Ovary (tissue), 10 donors: ENCODE measurements at places on chromosomes 5 and 9. TPM values are rescaled to one million over a fixed set of nuclear protein-coding genes. Genes with fewer than 3 reads are reported as not detected.

DNA sequence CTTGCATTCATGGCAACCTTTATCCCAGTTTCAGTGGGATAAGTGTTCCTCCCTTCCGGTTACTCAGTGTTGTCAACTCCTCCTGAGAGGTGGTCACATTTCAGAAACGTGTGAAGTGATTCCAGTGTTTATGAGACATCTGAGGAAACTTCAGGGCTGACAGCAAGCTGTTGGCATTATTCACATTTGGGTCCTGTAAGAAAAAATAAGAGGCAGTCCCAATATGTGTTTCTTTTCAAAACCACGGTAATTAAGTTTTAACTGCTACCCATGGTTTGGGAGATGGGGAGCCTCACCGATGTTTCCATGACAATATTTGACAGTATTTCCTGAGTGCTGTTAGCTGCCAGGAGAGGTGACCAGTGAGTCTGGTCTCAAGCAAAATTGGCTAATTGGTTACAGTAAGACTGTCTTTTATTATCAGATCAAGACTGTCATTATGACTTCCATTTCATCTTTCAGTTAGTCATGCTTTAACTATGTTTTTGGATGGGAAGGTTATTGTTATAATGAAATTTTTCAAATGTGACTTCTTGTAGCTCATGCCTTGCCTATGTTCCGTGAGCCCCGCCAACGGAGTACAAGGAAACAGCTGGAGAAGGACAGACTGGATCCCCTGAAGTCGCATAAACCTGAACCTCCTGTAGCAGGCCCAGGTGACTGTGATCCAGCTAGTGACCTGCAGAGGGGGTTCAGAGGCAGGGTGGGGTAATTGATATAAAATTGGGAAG, 115.3 kb downstream of the GDNF start:
- no peak for DNase-seq

DNA sequence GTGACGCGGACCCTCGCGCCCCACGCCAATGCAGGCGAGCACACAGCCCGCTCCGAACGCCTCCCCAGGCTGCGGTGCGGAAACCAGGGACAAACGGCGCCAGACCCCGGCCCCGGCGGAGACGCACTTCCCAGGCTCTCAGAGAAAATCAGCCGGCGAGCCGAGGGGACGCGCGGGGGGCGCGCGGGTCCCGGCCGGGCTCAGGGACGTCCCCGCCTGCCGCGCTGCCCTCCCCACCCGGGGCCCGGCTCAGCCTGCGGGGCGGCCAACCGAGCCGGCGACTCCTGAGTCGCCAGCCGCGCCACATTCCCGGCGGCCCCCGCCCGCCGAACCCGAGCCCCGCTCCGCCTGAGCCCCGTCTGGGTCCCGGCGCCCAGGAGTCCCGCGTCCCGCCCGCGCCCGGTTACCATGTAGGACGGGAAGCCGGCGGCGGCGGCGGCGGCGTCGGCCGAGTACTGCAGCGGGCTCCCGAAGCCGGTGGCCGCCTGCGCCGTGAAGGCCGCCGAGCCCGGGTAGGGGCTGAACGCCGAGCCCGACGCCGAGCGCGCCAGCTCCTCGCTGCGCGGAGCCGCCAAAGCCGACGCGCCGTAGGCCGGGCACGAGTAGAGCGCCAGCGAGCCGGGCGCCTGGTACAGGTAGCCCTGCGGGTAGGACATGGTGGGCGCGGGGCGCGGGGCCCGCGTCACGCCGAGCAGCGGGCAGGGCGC, 566 bp downstream of the IRX2 start:
- DNase-seq: no peak

GRCh38 chr9:101119206-101119819, 90.8 kb downstream of the PLPPR1 start:
- DNase-seq: no peak

DNA sequence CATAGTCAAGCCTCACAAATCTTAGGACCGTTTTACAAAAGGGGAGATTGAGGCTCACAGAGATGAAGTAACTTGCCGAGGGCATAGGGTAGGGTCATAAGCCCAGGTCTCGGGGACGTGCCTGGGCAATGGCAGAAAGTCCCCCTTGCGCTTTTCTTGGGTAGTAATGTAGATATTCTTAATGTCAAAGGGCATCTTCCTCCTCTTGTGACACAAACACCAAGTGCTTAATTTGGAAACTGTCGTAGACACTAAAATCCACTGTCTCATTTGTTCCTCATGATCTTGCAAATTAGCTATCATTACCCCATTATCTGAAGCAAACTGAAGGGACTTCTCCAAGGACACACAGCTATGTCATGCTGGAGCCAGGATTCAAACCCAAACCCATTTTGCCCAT, 180.8 kb downstream of the GAS1 start:
- DNase-seq: no peak

GRCh38 chr5:174999581-174999980, 275.2 kb downstream of the MSX2 start:
- DNase-seq: no peak

DNA sequence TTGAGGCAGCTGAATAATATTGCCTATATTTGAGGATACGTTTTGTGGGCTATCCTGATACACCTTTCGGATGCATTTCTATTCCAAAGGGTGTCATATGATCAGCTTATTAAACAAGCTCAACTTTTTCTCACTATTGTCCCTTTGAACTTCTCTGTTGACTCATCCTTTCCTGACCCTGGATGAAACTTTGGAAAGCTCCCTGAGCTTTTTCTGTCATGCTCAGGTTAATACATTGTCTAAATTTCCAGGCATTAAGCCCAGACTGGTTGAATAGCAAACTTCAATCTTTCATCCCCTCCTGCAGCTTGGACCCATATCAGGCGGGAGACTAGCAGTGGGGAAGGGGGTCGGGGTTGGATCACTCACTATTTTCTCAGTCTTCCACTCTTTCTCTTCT, 104.9 kb upstream of the PTPN3 start:
- DNase-seq: no peak

GRCh38 chr5:91026466-91026865, 356.7 kb downstream of the ARRDC3 start:
- DNase-seq: no peak

GRCh38 chr5:147072622-147073021, 162.2 kb upstream of the STK32A start:
- DNase-seq: no peak

Gene FANCC
- polyA plus RNA-seq: 3.1 TPM

DNA sequence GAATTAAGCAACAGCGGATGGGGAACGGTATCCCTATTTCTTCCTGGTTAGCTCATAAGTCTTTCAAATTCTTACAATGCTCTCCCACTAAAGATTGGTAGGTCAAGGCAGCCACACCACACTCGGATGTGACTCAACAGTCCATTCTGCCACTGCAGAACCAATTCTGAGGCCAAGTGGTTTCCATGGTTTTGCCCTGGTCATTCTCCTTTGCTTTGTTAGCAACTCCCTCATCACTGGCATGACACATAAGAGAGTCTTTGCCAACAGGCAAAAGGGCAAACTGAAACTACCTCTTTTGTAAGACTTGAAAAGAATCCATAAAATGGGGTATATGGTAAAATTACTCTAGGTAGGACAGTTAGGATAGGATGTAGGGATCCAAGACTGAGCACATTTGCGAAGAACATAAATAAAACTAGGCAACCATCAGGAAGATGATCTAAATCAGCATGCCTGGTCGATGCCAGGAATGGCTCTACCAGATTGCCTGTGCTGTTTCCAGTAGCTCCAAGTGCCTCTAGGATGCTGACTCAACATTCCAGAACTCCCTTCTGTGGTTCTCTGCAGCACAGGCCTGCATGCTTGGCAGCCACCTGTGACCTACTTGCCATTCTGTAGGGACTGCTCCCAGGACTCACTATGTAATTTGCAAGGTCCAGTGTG, 105.4 kb downstream of the DCP2 start:
- no peak for DNase-seq

GRCh38 chr5:141039061-141039460, 12.1 kb upstream of the PCDHB1 start:
- DNase-seq: no peak

DNA sequence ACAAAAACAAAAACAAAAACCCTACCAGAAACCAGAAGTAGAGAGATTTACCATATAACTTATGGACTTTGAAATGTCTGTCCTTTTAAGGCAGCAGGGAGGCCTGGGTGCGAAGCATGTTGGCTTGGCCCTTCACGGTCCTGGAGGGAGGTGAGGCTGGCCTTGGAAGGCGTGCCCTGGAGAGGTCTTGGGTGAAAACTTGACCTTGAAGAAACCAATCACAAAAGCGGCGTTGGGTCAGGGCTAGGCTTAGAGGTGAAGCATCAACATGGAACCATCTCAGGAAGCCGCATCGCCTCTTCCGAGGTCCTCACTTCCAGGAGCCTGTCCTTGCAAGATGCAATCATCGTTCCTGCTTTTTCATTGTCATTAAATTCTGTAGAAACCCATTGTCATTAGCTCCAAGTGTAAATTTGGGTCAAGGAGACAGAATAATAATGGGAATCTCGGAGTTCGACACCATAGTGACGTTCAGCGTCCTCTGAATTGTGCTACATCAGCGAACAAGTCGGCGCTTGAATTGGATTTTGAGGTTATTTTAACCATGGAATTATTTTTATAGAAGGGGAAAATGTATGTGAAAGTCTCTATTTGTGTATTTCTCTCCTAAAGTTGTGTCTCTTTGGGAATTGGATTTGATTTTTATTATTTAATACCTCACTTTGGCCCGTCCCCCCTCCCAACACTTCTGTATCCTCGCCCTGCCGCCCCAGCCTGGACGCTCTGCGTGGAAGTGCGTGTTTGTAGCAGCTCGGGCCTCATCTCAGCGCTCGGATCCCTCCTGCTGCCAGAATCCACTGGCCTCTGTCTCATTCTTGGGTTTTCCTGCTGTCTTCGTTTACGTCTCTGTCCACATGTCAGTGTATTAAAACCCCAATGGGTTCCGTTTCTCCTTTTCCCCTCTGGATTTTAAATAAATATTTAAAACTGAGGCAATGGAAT, 11.1 kb upstream of the ORM1 start:
- DNase-seq: no peak

Gene OR1Q1
- polyA plus RNA-seq: not detected

Gene CTSV
- 2.1 TPM for polyA plus RNA-seq

- DNase-seq: no peak
Observed at GRCh38 chr9:26800322-26800721, 92.3 kb downstream of the CAAP1 start.

GRCh38 chr5:159525117-159525516, 194.8 kb upstream of the IL12B start:
- no peak for DNase-seq

- no peak for DNase-seq
Observed at GRCh38 chr5:73441378-73441777, 7.2 kb downstream of the FOXD1 start.

DNA sequence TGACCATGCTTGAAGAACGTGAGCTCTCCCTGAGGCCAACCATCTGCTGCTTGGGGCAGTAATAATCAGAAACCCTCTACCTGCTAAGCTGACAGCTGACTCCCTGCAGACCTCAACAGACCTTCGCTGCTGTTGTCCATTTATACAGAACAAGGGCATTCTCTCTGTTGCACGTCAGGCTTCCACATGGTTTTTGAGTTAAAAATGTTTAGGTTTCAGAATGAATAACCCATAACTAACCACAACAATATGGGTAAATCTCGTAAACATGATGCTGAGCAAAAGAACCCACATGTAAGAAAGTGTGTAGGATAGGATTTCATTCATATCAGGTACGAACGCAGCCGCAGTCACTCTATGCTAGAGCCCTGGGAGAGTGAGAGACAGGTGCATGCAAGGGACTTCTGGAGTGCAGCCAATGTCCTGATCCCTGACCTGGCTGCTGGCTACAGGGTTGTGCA, 348.5 kb downstream of the MED10 start:
- DNase-seq: no peak

- DNase-seq: no peak
Observed at GRCh38 chr5:175335691-175336090, 108.3 kb downstream of the DRD1 start.

Gene SELENOP
- 715 TPM for polyA plus RNA-seq

DNA sequence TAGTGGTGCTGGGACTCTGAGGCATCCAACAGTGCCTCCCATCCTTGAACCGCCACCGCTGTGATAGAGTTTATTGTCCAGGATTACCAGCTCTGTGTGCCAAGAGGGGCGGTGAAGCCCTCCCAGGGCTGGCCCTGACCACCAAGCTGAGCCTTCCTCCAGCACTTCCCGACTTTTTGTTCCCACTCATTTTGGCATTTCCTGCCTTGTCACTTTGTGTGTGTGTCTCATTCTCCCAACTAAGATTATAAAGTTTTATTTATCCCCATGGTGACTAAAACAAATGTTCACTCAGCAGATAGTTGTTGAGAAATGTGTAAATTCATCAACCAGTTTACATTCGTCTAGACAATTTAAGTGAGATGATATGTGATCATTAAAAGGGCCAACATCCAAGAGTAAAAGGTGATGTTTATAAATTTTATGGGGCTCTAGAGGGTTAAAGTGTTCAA, 2.5 kb downstream of the F2R start:
- DNase-seq: no peak

- DNase-seq: no peak
Observed at GRCh38 chr9:136705564-136705963, 6.8 kb upstream of the DIPK1B start.

GRCh38 chr9:128946571-128947276, 679 bp downstream of the DOLK start:
- DNase-seq: peak; percentile 33

DNA sequence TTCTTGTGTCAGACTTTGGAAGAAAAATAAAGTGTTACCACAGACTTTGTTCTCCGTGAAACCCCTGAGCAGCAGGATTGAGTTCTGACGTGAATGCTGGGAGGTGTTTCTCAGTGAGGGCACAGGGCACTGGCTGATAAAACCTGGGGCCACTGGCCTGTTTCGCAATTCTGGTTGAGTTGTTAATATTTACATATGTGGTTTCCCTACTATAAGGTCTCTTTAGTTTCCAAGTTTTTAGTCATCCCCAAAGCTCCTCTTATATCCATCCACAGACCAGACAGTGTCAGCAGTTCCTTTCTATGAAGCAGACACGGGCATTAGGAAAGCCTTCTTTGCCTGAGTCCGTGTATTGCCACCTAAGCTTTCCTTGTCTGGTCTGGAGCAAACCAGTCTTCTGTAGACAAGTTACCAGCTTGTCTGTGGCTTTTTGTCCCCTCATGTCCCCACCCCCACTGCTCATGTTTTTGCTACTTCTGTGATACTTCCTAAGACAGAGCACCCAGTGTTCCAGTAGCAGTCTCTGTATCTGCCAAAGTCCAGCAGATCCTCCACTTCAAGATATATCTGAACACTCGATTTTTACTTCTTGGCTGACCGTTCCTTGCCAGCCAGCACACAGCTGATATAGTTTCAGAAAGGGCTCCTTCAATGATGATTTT, 42.0 kb downstream of the ACO1 start:
- DNase-seq: peak; percentile 28

Gene LHX3
- polyA plus RNA-seq: not detected

- DNase-seq: no peak
Observed at GRCh38 chr9:69744688-69745380, 15.0 kb downstream of the PTAR1 start.

Gene IRGM
- polyA plus RNA-seq: not detected

GRCh38 chr5:30832519-30832918, 361.0 kb upstream of the CDH6 start:
- DNase-seq: no peak

DNA sequence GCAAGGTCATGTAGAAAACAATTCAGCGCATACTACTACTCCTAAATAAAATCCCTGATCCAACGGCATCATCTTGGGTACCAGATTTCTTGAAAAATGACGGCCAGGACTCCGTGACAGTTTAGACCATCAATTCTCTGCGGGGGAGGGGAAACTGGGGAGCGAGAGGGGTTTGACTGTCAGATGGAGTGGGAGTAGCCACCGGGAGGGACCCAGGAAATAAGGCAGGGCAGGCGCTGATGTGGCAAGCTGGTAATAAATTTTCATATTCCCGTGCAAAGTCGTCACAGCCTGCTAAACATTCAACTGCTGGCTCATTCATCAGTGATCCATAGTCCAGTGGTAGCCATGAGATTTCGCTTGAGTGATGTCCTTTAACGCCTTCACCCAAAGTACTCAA, 457 bp upstream of the CDH18 start:
- no peak for DNase-seq
